ENCODE measurements at places on chromosomes 3 and 15.

DNA sequence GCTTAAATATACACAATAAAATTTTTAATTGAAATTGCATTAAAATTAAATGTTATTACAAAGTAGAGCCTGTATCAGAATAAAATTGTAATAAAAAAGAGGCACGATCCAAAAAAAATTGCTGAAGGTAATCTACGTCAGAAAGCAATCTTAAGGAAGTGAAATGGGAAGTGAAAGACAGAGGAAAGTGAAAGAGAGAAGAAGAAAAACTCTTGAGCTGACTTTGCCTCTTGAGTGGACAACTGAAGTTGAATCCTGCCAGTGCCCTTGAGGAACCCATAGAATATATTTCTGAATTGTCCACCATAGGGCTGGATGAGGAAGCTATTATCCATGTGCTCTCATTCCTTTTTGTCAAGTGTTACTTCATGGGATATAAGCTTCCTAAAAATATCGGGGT, 285.1 kb upstream of the STAC start:
- no peak for DNase-seq

DNA sequence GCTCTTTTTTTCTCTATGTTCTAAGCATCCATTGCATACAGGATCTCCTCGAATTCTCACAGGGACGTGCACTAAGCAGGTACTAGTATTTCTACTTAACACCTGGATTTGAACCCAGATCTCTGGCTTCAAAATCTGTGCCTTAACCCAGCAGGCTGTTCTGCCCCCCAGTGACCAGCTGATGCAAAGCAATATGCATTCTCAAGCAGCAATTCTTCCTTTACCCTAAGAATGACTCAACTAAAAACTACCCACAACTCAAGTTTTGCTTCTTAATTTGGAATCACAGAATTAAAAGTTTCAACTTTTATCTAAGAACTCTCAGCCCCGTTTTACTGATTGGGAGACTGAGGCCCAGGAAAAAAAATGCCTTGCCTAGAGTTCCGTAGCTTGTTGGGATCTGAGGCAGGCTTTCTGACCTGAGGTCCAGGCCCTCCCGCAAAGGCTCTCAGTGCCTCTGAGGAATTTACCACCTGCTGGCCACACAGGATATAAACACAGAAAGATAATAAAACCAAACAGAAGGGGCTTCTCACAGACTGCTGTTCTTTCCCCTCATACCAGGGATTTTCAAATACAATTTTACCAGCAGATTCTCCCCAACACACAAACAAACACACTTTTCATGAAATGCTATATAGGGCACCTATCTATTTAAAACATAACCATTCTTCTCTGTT, 115.4 kb upstream of the RAD18 start:
- no peak for DNase-seq

- DNase-seq, result peak; percentile 34
Observed at GRCh38 chr3:197501879-197502620, 53.7 kb downstream of the BDH1 start.

- DNase-seq, result no peak
Observed at GRCh38 chr3:12427551-12427950, 56.7 kb upstream of the TSEN2 start.

DNA sequence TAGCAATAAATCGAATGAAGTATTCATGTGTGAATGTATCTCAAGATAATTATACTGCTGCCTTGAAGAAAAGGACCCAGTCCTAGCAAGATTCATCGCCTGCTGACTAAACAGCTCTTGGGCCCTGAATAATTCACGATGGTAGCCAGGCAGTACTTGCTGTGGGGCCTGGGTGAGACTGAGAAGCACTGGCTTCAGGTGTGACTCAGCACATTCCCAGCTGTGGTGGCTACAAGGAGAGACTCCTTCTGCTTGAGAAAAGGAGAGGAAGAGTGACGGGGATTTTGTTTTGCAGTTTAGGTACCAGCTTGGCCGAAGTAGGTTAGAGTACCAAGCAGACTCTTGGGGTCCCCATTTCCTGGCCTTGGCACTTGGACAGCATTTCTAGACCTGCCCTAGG, 47.6 kb upstream of the CD200R1L start:
- no peak for DNase-seq

DNA sequence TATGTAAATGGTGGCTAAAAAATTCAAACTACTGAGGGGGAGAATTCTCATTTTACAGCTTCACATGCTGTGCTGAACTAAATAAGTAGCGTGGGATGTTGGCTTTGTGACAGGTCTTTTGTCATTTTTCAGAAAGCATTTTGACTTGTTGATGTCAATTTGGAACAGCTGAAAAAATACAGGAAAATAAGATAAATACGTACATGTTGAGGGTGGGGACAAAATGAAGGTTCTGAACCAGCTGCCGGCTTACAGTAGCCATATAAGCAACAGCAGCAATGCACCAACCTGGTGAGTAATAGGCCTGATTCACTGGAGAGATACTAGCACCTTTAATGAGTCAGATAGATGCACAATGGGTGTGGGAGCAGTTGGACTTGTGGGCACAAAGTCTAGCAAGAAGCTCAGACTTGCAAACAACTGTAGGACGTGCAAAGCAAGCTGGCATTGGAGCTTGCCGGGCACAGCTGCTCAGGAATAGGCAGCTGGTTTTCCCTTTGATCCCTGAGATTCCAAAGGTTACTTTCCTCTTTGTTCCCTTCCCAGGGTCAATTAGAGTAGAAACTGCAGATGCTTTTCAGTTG, 12.9 kb downstream of the B3GNT5 start:
- no peak for DNase-seq

DNA sequence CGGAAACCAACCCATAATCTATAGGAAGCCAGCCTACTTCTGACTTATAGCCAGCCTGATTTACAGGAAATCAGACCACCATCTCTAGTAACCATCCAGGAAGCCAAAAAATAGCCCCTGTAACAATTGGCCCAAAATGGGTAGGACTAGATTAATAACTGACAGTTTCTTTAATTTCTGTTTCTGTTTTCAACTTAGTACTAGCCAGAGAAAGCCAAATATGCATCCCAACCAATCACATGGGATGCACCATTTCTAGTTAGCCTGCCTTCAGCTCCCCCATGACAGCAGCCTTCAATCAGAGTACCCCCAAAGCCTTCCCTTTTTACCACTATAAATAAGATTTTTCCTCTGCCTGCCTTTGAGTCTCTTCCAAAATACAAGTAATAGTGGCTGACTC, 239.1 kb upstream of the GADL1 start:
- no peak for DNase-seq

GRCh38 chr3:108070356-108070755, 20.5 kb downstream of the CD47 start:
- DNase-seq, result no peak

Measured in activated CD4-positive, alpha-beta T cell treated with anti-CD3 and anti-CD28 coated beads for 24 hours (primary cell).